ENCODE measurements at places on chromosomes 1 and 21. TPM values are rescaled to one million over a fixed set of nuclear protein-coding genes. Genes with fewer than 3 reads are reported as not detected.

BNIPL gene
- 1.4 TPM for polyA plus RNA-seq

YTHDF2 gene
- polyA plus RNA-seq: 51.6 TPM

DNA sequence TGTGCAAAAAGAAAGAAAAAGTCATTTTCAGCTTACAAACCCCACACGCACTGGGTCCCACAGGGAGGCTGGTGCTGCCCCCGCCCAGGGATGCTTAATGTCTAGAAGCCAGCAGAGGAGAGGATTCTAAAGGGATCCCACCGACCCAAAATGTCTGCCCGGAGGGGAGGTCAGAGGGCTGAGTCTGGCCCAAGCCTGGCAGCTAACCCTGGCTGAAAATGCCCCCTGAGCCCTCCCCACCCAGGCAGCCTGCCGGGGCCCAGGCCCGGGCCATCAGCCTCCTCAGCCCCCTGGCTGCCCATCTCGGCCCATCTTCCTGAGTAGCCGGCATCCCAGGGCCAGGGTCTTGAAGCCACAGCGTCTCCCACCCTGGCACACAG lies 33.5 kb downstream of the ACOT7 start:
- no peak for DNase-seq

DNA sequence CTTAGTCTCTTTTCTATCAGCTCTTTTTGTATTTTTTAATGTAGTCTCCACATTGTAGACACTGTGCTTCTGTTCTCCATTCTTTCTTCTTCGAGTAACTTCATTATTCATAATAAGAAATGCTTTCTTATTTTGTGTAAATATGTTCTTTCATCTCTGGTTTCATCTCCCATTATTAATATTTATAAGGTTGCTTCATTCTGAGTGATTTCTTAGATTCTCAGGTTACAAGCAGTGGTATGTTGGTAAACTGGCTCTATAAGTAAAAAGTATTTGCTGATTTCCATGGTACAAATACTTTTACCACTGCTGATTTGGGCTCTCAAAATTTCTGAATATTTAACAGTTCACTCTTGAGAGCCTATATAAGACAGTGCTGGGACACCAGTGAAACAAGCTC lies 81.3 kb downstream of the CDC14A start:
- DNase-seq: no peak

OR2L3 gene
- polyA plus RNA-seq: not detected

DNA sequence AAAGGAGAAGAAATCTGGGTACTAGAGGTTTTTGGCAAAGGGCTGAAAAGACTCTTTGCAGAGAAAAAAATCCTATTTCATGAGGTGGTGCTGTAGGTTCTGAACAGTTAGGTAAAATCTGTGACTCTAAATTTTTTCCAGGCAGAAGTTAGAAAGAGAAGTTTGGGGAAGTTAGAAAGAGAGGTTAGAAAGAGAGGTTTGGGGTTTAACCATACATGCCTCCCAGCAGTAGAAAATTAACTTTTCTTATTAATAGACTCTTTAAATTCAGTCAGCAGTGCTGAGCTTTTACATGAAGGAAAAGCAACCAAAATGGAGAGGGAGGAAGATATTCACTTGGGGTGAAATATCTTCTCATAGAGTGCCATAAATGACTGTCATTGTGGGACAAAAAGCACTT lies 12.2 kb downstream of the AMY1C start:
- DNase-seq: no peak

- no peak for DNase-seq
Measured at GRCh38 chr1:213817156-213817555, 170.6 kb upstream of the PROX1 start.

DNA sequence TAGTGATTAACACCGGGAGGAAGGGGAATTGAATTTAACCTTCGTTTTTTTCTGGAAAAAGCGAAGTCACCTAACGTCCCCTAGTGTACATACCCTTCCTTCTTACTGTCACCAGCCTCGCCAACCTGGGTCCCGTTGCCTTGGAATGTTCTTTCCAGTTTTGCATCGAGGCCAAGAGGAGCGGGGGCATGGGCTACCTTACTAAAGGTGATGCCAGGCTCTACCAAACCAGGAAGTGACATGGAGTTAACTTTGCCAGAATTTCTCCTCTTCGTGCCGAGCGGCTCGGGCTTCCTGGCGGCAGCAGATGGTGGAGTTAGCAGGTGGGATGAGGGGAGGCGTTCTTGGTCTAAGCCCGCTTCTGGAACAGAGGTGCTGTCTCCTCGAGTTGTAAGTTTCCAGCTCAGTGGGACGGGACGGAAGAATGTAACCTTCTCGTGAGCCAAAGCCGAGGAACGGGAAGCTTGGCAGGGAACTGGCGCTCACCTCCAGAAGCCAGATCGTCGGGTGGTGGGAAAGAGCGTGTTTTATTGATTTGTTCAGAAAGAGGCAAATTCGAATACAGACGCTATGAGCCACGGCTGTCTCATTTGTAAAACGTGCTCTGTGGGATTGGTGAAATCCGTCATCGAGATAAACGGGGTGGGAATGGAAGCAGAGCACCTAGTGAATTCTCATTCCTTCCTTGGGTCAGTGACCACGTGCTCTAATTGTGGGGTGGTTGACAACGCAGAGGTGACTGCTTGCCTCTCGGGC lies 486 bp downstream of the NIPAL3 start:
- peak; percentile 37 for DNase-seq

DNA sequence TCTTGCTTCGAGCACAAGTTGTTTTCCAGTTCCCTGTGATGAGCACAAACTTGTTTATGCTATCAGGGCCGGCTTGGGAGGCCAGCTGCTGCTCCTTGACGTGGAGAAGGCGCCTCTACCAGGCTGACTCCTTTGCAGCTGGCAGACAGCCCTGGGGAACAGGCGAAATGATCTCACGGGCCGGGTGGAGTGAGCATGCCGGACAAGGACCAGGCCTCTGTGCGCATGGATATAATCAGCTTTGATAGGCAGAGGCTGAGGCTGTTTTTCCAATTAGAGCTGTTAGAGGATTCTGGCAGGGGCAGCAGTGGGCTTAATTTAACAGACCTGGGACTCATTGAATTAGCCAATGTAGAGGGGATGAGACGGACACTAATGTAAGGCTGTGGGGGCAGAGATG lies 38.9 kb downstream of the FAM163A start:
- DNase-seq: peak; percentile 30

CNR2 gene
- polyA plus RNA-seq: 0.07 TPM

GRCh38 chr1:197083474-197083873 lies 16.4 kb upstream of the F13B start:
- no peak for DNase-seq

GRCh38 chr1:179231923-179232322 lies 2.4 kb upstream of the ABL2 start:
- DNase-seq: no peak

GRCh38 chr1:67818725-67819301 lies 14.5 kb downstream of the GNG12 start:
- DNase-seq: no peak

DNA sequence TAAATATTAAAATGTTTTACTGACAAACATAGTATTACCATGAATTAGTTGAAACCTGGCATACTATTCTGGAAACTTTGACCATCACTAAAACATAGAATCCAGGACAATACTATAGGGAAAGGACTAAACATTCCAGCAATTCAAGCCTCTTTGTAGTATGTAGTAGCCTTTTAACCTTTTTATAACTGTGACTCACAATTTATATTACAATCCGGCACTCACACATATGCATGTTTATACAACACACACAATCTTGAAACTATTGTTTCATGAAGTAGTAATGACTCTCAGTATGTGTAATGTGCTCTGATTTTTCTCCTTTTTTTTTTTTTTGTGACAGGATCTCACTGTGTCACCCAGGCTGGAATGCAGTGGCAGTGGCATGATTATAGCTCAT lies 64.3 kb downstream of the ANKRD13C start:
- peak; percentile 60 for DNase-seq

COL16A1 gene
- polyA plus RNA-seq: 96.2 TPM

DNA sequence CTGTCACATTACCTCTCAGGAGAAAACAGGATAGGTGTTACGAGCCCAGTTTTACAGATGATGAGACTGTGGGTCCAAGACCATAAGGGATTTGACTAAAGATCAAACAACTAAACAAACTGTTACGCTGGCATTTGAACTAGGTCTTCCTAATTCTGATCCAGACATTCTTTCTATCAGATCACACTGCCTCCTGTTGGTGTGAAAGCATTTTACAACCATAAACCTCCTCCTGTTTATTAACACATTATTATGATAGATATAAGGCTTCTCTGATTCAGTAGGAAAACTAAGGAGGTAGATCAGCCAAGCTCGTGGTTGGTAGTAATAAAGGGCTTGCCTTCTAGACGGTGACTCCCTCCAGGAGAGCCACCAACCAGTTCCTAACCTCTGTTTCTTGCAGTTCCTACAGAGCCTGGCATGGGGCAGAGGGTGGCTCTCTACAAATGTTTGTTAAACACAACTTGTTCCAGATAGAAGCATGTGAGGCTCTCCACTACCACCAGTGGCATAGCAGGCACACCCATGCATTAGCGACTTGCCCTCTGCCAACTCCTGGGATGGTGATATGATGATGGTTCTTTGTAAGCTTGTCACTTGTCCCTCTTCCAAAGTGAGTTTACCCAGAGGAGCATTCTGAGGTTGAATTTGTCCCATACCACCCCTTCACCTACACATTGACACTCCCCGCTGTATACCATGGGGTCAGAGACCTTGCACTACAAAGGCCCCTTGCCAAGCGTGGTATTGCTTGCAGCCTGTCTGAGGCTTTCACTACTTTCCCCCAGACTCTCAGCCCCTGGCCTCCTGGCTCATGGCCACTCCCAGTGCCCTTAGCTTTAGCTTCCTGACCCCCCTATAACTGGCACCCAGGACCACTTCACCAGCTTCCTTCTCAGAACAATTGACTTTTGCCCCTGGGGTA lies 96.4 kb upstream of the HOOK1 start:
- DNase-seq: no peak

- DNase-seq: no peak
Measured at GRCh38 chr1:233603478-233603877, 10.4 kb upstream of the KCNK1 start.

WNT2B gene
- polyA plus RNA-seq: 5.3 TPM

DNA sequence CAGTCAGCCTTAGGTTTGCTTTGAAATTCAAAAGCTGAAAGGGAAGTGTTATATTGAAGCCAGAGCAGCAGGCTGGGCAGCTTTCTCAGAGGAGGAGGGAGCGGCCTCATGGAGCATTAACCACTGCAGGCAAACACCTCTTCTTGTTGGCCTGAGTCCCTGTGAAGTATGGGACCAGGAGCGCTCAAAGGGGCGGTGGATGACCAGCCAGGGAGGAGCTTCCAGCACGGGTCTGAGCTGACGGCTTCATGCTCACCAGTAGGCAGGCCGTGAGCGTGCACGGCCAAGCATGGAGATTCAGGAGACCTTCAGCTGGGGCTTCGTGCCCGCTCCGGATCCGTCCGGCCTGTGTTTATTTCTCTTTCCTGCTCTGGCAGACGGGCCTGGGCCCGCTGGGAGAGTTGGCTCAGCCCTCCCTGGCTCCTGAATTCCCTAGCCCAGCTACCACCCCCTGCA lies 245.2 kb downstream of the TRABD2B start:
- peak; percentile 72 for DNase-seq

CHD5 gene
- polyA plus RNA-seq: 0.14 TPM

DNA sequence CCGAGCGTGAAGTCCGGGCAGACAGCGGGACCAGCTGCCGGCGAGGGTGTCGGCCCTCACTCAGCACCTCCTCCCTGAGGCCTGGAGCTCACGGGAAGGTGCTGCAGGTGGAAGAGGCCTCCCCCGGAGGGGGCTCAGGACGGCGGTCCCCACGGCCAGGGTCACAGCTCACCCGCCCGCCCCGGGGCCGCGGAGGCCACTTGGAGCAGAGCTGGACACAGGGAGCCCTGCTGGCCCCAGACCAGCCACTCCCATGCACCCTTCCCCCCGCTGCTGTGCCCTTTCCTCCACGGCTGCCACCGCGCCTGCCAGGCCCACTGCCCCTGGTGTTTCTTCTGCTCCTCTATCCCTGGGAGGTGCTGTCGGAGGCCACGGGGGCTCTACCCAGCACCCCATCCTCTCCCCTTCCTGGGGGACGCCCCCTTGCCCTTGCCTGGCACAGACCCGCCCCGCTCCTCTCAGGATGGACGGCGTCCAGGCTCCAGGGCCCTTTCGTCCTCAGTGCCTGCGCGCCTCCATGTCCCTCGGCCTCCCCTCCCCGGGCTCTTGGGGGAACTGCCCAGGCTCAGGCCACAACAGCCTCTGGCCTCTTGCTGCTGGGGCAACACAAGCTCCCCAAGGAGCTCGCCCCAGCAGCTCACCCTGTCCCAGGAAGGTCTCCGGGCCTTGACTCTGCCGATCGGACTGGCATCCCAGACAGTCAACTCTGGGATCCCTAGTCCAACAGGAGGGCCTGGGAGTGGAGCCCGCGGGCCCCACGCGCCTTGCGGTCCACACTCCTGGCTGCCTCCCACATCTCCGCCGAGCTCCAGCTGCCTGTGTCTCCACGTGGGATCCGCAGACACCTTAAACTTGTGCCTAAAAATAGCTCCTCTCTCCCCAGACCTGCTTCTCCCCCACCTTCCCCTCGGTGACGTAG lies 4.1 kb downstream of the TMEM240 start:
- no peak for DNase-seq

AQP10 gene
- 0.17 TPM for polyA plus RNA-seq

- no peak for DNase-seq
Measured at GRCh38 chr1:24503059-24503751, 569 bp downstream of the RCAN3 start.

DNA sequence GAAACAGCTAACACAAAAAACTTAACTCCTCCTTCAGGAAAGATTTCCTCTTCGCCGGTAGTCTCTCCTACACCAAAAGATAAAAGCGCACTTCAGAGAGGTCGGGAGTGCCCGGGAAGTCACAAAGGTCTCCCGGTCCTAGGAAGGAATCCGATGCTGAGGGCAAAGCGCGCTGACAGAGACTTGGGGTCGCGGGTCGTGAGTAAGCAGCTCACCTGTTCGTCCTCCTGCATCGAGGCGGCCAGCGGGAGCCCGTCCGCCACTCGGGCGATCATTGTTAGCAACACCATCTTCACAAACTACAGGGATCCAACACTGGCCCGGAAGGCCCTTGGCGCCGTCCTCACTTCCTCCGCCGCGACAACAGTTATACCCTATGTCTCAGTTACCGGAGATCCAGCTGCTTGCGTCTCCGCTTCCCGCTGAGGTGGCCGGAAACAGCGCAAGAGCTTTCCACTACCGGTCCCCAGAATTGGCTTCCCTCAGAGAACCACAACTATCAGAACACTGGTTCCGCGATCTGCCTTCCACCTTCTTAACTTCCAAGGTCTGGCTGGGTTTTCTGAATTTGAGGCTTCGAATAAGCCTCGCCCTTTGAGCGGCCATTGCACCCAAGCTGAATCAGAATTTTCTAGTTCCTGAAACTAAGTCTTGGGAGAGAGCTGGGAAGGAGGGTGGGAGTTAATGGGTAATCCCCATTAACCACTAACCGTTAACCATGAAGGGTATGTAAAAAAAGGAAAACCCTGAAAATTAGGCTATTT lies at the start of gene SEC22B:
TSS of gene SEC22B (minus strand) at position 429 of the 764 bp plus-strand sequence. CDS start at position 290, 139 bp downstream.
- DNase-seq: peak; percentile 98

DNA sequence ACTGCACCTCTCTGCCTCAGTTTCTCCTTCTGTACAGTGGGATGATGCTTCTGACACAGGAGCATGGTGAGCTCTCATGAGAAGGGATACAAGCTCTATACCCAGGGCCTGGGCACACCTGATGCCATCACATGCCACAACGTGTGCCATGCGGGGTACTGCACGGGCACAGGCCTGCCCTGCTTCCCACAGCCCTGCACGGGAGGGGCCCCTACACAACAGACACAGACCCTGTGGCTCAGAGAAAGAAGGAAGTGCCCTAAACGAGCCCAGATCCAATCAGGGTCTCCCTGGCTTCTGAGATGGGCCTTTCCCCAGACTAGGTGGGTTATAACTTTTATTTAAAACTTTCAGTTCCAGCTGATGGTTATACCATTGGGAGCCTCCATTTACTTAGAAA lies 24.6 kb downstream of the C2CD2 start:
- DNase-seq: no peak

All from muscle of leg (tissue), 16 donors.